SW 1271 (cell line): ENCODE measurements at places on chromosomes 1 and 21.

DNA sequence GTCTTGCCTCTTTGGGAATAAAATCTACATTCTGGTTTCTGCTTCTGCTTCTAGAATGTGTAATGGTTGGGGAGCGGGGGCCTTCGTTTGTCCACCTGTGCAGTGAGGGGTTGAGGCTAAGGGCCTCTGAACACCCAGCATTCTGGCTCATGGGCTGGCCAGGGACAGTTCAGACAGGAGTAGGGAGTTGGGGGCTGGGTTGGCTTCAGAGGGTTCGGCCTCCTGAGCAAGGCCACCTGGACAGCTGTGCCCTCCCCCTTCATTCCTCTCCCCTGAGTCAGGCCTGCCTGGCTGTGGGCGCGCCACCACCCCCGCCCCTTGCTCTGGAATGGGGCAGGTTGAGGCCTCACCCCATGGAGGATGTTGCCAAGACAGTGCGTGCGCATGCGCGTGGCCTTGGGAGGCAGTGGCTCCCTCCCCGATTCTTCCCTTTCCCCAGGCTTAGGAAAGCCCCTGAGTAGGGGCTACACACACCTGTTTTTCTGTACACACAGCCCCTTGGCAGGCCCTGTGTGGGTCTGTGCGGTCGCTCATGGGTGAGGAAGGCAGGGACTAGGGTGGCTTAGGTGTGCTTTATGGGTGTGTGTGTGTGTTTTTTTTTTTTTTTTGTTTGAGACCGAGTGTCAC is 57.0 kb downstream of the YARS1 start:
- no peak for DNase-seq

DNA sequence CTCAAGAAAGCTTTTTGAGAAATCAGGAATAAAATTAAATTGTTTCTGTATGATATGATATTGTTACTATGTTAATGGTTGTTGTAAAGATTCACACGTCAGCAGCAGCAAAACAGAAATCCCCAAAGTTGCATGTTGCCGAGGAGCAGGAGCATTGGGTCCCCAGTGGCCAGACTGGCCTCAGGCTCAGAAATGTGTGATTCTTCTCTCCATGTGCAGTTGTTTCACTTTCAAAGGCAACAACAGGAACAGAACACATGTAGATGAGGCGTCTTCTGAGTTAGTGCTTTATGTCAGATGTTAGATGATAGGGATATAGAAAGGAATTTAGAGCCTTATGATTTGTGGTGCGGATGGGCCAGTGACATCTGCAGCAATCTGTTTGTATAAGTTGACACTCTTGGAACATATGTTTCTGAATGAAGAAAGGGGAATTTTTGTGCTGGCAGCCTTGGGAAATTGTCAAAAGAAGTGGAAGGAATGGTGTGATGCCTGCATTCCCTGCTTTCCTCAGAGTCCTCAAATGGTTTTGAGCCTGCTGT is 2.1 kb upstream of the TTLL7 start:
- DNase-seq = no peak

GRCh38 chr1:151143986-151144385 is 2.4 kb downstream of the SEMA6C start:
- no peak for DNase-seq

DNA sequence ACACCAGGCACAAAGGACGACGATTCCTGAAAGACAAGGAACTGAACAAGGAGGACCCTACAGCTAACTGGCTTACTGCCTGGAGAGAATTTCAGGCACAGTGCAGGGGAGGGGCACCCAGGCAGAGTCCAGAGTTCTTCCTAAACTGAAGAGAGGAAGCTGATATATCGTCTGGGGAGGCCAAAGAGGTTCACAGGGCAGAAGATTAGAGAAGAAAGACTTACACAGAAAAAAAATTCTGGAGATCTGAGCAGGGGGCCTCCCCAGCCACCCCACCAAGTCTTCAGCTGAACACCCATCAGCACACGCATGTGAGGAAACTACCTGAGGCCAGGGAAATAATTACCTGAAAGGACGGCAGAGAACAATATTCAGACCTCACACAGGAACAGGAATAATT is 24.6 kb downstream of the SORT1 start:
- no peak for DNase-seq

- peak; percentile 11 for DNase-seq
These were observed 10.6 kb upstream of the COL6A1 start for GRCh38 chr21:45970674-45971615.

- no peak for DNase-seq
These were observed 147.3 kb downstream of the KAZN start for GRCh38 chr1:14745789-14746188.

DNA sequence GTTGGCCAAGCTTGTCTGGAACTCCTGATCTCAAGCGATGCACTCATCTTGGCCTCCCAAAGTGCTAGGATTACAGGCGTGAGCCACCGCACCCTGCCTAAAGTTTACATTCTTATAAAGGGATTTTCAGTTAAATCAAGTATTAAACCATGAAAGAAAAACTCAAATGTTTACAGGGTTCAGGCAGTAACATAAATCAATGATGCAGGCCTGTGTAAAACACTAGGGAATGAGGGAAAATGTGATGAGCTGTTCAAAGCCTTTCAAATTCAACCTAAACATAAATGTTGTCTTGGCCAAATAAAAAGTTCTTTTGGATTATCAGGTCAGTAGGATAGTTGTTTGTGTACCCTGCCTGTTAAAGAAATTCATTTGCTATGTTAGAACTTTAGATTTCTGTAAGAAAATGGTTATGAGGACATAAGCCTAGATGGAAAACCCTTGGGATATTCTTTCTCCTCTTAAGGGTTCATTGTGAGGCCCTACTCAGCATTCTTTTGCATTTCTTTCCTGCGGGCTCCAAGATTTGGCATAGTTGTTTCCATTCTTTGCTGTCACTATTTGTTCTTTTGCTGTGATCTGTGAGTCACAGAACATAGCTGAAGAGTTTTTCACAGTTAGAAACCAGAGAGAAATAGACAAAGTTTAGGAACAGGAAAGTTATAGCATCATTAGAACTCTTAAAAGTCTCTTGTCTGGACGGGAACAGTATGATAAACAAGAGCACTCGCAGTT is 8.9 kb upstream of the ZRANB2 start:
- DNase-seq = no peak

GRCh38 chr1:15444468-15445389 is 6.5 kb downstream of the CTRC start:
- no peak for DNase-seq

GRCh38 chr1:171220581-171221054 is 27.7 kb upstream of the FMO1 start:
- no peak for DNase-seq

DNA sequence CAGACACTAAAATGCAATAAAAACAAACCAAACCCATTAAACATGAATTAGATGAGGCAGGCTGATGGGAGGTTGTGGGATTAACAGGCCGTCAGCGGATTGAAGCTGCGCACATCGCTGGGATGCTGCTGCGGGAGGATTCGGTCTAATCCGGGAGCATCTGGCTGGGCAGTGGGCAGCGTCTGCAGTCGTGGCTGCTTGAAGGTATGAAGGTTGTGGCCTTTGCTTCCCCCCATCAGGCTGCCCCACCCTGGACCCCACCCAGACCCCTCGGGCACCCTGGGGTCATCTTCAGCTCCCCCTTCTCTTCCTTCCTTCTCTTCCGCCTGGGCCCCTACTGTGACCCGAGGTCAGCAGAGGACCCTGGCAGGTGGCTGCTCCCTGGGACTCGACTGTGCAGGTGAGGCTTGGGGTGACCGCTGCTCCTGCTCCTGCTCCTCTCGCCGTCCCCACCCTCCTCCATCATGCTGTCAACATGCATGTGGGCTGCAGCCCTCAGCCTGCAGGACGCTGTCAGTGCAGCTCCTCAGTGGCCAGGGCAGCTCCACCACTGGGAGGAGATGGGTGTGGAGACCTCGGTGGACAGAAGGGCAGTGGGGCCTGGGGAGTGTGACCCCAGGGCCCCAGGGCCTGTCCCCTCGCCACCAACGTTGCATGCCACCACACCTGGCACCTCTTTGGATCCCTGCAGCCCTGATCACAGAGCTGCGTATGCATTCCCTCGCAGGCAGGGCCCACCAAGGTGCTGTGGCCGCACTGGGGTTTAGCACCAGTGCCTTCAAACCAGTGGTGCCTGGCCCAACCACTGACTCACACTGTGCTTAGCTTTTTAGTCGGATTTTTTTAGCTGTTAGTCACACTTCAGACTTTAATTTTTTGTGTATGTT is 112.2 kb upstream of the COL6A1 start:
- no peak for DNase-seq

DNA sequence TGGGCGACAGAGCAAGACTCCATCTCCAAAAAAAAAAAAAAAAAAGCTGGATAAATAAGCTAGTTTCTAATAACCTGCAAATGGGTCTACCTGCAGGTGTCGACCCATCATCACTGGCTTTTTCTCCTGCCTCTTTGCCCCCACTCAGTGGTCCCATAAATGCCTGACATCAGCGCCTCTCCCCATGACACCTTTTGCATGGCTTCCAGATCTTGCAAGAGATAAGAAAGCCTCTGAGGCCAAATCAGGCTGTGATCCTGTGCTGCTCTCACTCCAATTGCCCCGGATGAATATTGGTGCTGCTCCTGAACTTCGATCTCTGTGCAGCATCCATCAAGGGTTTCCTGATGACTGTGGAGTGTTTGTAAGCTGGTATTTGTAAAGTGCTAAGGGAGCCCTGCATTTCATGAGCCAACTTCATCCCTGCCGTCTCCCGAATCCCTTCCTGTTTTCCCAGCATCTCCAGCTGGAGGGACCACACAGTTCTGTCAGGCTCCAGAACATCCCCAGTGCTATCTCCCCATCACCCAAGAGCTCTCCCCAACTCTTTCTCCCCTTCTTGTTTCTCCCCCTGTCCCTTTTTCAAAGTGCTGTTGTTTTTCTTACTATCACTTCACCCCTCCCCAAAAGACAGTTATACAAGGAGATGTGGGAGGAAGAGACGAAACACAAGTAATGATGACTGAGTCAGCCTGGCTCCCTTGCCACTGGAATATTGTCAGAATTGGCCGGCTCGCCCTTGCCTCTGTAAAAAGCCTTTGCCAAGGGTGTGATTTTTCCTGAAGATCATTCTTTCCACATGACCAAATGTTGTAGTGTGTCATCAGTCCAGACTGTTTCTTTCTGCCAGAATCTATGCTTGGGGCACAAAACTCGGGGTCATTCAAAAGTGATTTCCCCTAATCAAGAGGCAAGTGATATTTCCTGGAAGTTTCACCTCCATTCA is 2.8 kb upstream of the EFHD2 start:
- no peak for DNase-seq

- no peak for DNase-seq
These were observed 114.5 kb upstream of the COL24A1 start for GRCh38 chr1:86271046-86271445.

DNA sequence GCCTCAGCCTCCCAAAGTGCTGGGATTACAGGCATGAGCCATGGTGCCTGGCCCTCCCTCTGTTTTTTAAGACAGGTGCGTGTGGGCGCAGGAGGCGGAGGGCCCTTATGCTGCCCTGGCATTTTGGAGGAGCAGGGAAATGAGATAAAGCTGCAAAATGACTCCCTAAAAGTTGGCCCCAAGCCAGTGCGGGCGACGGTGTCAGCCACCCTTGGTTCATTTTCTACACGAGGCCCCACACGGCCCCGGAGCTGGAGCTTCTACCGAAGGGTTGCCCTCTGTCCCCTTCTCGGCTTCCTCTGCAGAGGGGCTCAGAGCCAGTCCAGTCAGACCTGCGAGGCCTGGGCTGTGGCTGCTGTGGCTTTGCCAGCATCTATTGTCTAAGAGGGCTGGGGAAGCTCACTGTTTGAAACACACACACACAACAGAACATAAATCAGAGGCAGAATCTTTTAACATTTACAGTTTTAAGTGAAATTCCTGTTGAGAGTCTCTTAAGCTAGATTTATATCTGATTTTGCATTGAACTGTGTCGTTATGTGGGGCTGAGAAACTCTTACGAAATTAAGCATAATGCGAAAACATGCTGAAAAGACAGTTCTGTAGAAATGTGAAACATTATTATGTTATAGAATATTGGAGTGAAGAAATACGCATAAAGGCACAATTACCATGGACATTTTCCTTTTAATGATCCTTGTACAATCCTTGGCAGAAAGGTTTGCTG is 255.9 kb downstream of the CAMTA1 start:
- DNase-seq = no peak

DNA sequence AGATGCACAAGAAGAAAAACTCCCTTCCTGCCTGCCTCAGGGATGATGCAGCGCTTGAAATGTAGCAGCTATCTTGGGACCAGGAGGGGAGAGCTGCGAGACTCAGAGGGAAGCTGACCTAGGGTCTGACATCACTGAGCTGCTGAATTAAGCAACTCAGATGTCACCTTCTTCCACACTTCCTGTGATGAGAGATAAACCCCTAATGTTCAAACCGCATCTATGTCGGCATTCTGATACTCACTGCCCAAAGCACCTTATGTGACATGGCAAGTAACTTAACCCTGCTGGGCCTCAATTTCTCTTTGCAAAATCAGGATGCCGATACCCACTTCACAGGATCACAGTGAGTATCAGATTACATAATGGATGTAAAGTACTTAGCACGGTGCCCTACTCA is 9.1 kb upstream of the AK2 start:
- DNase-seq = no peak

DNA sequence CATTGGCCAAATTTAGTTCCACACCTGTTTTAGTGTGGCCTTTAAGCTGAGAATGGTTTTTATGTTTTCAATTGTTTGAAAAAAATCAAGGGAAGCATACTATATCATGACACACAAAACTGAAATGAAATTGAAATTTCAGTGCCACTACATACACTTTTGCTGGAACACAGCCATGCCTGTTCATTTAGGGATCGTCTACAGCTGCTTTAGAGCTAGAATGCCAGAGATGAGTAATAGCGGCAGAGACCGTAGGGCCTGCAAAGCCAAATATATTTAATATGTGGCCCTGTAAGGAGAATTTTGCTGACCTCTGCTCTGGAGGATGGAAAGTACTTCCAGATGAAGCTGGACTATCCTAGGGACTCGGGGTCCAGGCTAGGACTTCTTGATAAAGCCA is 62.5 kb upstream of the LYST start:
- DNase-seq = no peak

GRCh38 chr1:151704246-151704645 is 12.4 kb downstream of the CELF3 start:
- DNase-seq = no peak

GRCh38 chr1:59639266-59639665 is 175.5 kb upstream of the HOOK1 start:
- DNase-seq = no peak

DNA sequence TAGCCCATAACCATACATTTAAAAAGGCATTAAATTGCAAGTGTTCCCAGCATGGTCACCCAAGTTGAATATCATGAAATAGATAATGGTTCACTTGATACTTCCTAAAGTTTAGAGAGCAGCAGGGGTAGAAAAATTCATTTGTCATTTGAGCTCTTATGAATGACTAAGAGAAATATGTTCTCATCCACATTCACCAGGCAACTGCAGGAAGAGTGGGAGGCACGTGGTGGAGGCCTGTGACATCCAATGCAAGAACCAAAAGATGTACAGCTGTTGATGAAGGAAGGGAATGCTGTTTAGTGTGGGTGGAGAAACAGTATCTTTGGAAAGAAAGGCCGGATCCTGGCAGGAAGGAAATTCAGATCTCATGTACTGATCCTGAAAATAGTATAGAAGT is 473.1 kb downstream of the ADGRL2 start:
- DNase-seq = no peak

- DNase-seq = no peak
These were observed 245.2 kb downstream of the TRABD2B start for GRCh38 chr1:47751996-47752451.

- DNase-seq = no peak
These were observed 15.6 kb downstream of the NIBAN1 start for GRCh38 chr1:184958554-184959353.
